ENCODE measurements at places on chromosomes 1 and 21.
A peak's percentile ranks its signal among the peaks of the same experiment; 100 is the strongest.

GRCh38 chr1:25053576-25054250, 123.6 kb upstream of the RUNX3 start:
- DNase-seq = no peak

DNA sequence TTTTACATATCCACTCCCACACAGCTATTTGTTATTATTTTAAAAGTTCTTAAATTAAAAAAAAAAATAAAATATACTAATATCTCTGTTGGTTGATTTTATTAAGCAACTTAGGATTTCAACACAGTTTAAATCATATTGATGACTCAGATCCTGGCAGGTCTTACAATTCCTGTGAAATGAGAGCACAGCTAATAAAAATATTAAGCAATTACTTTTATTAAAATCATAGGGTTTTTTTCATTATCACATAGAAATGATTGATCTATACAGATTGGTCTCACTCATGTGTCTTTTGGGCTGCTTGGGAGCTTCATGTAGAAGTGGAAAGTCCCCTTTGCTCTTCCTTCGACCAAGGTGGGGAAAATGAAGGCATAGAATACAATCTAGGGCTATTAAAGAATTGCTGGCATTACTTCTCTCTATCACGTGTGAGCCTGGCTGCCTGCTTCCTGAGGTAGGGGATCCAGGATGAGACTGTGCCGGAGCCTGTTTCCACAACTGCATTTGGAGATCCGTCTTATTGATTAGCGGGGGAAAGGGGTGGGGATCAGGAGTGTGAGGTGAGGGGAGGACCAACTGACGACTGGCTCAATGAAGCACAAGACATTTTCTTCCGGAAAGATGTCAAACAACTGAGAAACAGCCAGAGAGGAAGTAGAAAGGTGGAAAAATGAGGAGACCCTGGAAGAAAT, 858.0 kb downstream of the USP25 start:
- DNase-seq = no peak

DNA sequence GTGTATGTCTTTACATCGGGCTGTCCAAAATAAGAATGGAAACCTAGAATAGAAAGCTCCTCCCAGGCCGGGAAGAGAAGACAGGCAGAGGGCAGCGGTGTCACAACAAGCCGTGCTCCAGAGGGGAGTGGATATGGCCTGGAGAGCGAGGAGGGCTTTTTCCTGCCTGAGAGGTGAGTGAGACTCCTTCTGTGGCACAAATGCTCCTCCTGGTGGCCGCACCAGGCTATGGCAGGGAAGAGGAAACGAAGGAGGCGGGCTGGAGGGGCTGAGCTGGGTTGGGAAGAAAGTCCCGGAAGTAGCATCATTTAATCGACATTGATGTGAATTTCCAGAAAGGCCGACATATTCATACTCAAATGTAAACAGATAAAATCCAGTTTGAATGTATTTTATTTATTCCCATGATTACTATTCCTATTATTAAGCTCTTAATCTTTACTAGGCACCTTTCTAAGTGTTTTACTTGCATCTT, 54.7 kb downstream of the MEF2D start:
- DNase-seq = peak; percentile 57

DNA sequence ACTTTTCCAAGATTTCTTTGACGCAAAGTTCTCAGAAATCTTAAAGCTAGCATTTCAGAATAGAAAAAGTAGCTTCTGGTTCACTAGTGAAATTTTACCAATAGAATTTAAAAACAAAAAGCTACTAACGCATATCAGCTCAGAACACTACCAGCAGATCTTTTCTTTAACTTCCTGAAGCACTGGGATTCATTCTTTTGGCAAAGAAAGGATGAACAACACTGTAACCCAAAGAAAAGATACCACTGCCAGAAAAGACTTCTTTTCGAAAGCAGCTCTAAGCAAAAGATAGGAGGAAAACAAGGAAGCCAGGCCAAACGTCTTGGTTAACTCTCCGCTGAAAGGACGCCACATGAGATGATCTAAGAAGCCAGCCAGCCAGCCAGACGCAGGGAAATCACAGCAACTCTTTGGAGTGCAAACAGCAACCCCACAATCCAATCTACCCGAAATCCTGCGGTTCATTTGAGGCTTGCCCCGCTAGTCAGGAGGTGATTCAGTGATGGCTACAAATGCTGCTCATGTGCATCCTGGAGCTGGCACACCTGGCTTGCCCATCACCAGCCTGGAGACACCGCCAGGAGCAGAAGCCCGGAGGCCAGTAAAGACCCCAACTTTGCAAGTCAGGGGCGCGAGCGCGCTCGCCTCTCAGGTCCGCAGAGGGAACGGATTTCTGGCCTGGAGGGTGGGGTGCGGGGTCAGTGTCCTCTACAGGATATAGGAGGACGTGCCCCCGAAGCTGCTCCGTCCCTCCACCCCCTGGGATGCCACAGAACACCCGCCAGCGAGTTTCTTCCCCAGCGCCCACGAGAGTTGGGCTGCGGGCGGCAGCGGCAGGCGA, 812 bp downstream of the NBPF1 start:
- DNase-seq = no peak

GRCh38 chr1:185425163-185425562, 108.1 kb upstream of the IVNS1ABP start:
- DNase-seq = no peak

- no peak for DNase-seq
Observed at GRCh38 chr1:240350910-240351331, 259.2 kb downstream of the FMN2 start.

- DNase-seq = peak; percentile 34
Observed at GRCh38 chr1:6466023-6466422, at the start of gene TNFRSF25. TNFRSF25 (minus strand) TSS chr1:6466173; CDS start chr1:6466107, 66 bp downstream.

DNA sequence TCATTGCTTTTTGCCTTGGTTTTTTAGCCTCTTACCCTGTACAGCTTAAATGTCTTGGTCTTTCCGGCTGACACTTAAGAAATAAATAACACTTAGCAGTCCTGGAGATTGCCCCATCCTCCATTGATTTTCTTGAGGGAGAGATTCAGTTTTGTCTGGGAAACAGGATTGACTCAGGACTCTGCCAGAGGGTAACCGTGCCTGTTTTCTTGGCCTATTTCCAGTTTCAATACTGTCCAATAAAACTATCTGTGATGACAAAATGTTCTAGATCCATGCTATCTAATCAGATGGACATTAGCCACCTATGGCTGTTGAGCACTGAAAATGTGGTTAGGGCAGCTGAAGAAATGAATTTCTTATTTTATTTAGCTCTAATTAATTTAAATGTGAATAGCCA, 216.1 kb downstream of the DUSP10 start:
- DNase-seq = no peak

GRCh38 chr1:225042263-225042662, 112.8 kb downstream of the DNAH14 start:
- no peak for DNase-seq

DNA sequence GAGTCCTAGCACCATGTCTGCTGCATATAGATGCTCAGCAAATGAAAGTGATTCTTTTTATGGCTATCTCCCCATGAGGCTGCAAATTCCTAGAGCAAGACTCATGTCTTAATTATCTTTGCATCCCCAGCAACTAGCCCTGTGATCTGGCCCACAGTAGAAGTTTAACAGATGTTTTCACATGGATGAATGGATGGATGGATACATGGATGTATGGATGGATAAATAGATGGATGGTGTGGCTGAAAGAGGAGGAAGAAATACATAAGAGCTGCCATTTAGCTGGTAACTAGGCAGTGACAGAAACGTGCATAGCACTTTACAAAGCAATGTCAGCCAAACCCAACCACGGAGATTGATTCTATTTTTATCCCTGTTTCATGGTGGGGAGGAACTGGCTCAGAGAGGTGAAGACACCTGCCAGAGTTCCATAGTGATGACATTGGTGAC, 32.7 kb upstream of the ZBTB40 start:
- no peak for DNase-seq

DNA sequence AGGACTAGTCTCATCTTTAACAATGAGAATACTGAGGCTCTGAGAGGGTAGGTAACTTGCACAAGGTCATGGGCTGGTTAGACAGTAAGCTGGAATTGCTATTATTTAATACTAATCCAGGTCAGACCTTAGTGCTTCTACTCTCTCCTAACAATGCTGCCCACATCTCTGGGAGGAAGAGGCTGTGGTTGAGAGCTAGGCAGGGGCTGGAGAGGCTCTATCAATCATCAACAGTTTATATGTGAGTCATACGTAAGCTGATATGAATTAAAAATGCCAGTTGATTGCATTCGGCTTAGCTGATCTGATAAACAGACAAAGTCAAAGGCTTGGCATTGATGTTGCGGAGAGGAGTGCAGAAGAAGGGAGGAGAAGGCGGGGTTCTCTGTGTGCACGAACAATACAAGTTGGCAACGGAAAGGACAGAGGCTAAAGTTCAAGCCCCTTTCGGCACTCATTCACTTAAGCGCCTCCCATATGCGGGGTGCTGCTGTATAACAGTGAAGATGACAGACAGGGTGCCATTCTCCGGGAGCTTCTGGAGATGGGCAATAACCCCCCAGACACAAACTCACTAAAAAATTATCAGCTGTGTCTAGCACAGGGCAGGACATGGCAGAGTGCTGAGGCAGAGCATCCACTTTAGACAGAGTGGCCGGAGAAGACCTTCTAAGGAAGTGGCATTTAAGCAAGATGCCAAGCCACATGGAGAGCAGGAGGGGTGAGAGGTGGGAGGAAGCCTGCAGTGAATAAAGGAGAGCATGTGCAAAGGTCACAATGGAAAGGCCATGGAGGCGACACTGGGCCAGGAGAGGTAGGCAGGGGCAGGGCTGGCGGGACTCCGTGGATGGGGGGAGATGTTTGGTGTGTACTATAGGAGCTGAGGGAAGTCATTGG, 195.2 kb downstream of the ZSCAN20 start:
- no peak for DNase-seq

- no peak for DNase-seq
Observed at GRCh38 chr1:58158506-58159433, 387.8 kb downstream of the OMA1 start.

GRCh38 chr1:173660306-173660705, 9.3 kb downstream of the ANKRD45 start:
- no peak for DNase-seq

DNA sequence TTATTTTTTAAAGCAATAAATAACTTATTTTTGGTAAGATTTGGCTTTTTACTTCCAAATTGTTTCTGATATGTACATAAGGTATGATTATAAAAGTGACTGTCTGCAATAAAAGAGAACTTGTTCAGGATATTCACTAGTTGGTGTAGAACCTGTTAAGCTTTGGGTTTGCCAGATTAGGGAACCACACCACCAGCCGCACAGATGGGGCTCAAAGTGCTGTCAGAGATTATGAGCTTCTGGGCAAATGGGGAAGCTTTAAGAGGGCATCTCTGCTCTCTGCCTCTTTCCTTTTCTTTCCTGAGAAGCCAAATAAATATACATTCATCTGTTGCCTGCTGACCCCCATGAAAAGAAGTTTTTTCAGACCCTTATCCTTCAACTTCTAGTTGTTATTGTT, 25.4 kb downstream of the IVNS1ABP start:
- DNase-seq = no peak

GRCh38 chr1:151612501-151613281, 841 bp downstream of the SNX27 start:
- DNase-seq = peak; percentile 0

- no peak for DNase-seq
Observed at GRCh38 chr1:182193908-182194550, 132.5 kb upstream of the ZNF648 start.

- DNase-seq = no peak
Observed at GRCh38 chr1:119554183-119554582, 47.2 kb downstream of the HSD3B1 start.

- DNase-seq = no peak
Observed at GRCh38 chr1:75470448-75470847, 140.5 kb downstream of the SLC44A5 start.

- no peak for DNase-seq
Observed at GRCh38 chr1:35029761-35030160, 2.0 kb downstream of the ZMYM6 start.

DNA sequence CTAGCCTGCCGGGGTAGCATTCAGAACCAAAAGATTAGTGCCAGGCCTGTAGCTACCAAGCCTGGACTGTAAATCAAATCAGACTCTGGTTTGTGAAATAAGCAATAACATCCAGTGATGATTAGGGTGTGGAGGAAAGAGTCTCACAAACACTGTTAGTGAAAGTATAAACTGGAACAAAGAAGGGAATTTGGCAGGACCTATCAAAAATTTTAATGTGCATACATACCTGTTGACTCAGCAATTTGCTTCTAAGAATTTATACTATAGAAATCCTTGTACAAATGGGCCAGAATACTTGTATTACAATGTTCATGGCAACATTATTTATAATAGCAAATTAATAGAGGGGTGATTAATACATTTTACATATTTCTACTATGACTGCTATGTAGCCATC, 109.8 kb upstream of the WARS2 start:
- DNase-seq = no peak
